ENCODE measurements at places on chromosomes 16 and 17.

- DNase-seq = no peak
These were observed 280.4 kb downstream of the CDH11 start for GRCh38 chr16:64841482-64841881.

DNA sequence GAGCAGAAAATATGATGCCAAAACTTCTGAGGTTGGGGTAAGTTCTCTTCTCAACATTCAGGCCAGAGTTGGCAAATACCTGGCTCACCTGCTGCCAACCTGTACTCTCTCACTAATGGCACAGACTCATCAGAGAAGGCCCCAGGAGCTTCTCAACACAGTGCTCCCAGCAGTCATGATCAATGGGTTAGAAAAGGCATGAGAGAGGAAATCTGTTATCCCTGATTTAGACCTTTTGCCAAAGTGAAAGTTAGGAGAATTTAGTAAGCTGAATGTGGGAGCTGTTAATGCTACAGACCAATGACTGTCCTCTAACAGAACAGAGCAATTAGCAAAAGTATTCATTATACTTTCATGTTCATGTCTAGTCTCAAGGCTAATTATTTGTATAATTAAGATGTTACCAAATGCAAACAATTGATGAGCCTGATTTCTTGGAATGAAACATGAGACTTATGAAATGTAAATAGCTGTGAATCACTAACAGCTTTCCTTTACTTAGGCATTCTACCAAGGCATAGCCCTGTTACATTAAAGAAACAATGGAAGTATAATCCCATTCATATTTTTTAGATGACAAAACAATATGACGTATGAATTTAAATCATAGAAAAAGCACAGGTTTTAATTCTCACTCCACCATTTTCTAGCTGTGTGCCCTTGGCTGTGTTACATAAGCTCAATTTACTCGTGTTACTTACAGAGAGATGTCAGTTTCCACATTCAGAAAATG, 68.7 kb upstream of the MARCHF10 start:
- no peak for DNase-seq

DNA sequence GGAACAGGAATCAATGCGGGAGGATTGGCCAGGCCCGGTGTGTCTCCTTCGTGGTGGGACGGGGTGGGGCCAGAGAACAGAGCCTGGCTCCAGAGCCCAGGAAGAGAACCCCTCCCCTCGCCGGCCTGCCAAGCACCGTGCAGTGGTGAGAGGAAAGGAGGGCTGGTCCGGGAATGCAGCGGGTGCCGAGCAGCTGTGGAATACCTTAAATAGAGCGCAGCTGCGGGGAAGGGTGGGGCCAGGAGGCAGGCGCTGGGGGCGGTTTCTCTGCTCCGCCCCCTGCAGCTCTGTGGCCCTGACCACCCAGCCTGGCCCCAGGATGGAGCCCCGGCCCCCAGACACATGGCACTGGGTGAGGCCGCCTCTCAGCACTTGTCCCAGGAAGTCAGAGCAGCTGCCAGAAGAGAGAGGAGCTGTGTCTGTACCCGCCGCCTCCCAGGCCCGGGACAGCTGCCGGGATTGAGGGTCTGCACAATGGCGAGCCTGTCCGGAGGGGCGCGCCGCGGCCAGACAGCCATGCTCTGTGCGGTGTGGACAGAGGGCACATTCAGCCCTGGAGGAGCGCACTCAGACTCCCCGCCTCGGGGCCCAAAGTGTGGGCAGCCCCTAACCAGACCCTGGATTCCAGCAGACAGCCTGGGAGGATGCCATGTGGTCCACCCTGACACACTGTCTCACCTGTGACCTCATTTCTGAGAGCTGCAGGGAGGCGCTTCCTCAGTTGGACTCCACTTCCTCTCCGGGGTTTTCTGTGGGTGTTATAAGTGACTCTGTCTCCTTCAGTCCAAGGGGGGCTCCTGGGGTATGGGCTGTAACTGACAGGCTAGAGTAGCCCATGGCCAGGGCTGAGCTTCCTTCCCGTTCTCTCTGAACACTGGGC, 268.8 kb downstream of the SEC14L1 start:
- no peak for DNase-seq

- DNase-seq = no peak
These were observed 426.3 kb downstream of the SLC39A11 start for GRCh38 chr17:72665852-72666851.

- no peak for DNase-seq
These were observed 1.3 kb downstream of the GUCY2D start for GRCh38 chr17:8003594-8004181.

DNA sequence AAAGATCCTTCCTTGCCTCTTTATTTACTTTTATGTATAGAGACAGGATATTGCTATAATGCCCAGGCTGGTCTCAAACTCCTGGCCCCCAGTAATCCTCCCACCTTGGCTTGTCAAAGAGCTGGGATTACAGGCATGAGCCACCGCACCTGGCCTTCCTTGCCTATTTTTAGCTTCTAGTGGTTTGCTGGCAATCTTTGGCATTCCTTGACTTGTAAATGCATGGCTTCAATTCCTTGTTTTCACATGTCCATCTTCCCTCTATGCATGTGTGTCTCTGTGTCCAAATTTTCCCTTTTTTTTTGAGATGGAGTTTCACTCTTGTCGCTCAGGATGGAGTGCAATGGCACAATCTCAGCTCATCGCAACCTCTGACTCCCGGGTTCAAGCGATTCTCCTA, 22.5 kb downstream of the HEXIM2 start:
- DNase-seq = no peak

GRCh38 chr17:65324611-65325342, 187.6 kb downstream of the RGS9 start:
- DNase-seq = no peak

DNA sequence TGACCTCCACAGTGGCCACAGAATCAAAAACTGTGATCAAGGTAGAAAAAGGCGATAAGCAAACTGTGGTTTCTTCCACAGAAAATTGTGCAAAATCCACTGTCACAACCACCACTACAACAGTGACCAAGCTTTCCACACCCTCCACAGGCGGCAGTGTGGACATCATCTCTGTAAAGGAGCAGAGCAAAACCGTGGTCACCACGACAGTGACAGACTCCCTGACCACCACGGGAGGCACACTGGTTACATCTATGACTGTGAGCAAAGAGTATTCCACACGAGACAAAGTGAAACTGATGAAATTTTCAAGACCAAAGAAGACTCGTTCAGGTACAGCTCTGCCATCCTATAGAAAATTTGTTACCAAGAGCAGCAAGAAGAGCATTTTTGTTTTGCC, 83.6 kb downstream of the C17orf58 start:
- DNase-seq = no peak

- DNase-seq = no peak
These were observed 132.4 kb downstream of the MAF start for GRCh38 chr16:79468121-79468552.

DNA sequence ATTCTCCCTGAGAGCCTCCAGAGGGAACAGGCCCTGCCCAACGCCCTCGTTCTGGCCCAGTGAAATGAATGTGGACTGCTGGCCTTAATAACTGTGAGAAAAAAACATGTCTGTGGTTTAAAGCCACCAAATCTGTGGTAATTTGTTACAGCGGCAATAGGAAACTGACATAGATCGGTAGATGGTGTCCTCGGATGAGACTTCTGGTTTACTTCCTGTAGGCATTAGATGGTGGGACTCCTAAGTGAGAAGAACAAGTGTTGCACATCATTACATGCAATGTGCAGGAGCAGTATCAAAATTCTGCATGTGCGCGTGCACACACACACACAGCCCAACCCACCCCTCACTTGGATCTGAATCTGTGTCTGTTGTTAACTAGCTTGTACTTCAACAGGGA, 42.0 kb downstream of the CDK5R1 start:
- no peak for DNase-seq

DNA sequence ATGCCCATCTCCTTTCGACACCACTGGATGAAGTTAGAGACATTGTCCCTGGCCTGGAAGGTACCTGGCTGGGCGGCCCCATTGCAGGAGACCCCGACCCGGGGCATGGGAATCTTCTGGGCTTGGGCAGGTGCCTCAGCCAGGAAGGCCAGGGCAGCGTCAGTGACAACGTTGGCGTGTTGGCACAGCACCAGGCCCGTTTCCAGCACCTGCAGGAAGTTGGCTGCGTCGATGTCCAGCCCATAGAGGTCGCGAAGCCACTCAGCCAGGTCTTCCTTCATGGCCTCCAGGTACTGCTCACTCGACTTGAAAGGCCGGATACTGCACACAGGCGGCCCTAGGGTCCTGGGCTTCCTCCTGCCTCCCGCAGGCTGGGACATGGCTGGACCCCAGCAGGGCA, 568 bp downstream of the GAS2L2 start:
- DNase-seq = no peak

- no peak for DNase-seq
These were observed 77.0 kb downstream of the CYTH1 start for GRCh38 chr17:78705071-78705470.

- DNase-seq = no peak
These were observed 2.8 kb downstream of the FN3K start for GRCh38 chr17:82737967-82738877.

DNA sequence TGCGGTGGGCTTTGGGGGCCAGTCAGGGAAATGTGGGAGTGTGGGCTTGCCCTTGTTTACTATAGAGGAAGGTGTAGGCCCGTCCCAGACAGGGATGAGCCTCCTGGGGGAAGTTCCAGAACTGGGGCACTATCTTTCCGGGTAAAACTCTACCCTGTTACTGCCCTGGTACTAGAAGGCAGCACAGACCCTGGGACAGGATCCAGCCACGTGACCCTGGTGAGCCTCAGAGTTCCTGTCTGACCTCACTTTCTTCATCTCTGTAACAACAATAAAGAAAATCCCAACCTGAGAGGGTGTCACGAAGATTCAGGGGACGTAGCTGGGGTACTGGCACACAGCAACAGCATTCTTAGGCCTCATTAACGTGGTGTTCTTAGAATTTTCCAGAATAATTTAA, 239.6 kb upstream of the FOXF1 start:
- no peak for DNase-seq

DNA sequence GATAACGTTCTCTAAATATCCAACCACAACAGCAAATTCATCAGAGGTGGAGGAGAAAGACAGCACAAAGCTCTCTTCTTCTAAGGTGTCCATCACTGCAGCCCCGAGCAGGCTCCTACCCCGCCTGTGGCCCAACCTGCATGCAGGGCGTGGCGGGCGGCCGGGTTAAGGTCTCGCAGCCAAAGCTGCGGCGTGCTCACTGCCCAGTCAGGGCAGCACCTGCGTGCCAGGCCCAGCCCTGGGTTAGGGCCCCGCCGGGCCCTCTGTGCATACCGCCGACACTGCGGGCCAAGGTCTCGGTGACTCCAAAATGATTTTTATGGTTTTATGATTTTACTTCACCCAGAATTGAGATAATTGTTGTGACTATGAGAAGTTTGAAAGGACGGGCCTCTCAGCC, 57.8 kb downstream of the FOXK2 start:
- DNase-seq = no peak

GRCh38 chr17:74037320-74037719, 166.2 kb upstream of the RPL38 start:
- DNase-seq = no peak

GRCh38 chr17:68302066-68302564, 10.8 kb downstream of the ARSG start:
- no peak for DNase-seq

GRCh38 chr16:29662000-29662728, 883 bp upstream of the SPN start:
- no peak for DNase-seq

- DNase-seq = no peak
These were observed 54.0 kb downstream of the DYNLRB2 start for GRCh38 chr16:80594756-80595155.

DNA sequence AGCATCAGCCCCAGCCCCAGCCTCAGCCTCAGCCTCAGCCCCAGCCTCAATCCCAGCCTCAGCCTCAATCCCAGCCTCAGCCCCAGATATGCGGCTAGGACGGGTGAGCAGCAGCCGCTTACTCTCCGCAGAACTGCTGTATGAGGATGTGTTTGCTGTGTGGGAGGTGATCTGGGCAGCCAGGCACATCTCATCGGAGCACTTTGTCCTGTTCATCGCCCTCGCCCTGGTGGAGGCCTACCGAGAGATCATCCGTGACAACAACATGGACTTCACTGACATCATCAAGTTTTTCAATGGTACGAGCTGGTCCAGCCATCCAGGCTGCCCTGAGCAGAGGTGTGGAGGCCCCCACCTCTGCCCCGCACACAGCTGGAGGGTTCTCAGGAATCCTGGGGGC, 22.0 kb downstream of the MNT start:
- no peak for DNase-seq

DNA sequence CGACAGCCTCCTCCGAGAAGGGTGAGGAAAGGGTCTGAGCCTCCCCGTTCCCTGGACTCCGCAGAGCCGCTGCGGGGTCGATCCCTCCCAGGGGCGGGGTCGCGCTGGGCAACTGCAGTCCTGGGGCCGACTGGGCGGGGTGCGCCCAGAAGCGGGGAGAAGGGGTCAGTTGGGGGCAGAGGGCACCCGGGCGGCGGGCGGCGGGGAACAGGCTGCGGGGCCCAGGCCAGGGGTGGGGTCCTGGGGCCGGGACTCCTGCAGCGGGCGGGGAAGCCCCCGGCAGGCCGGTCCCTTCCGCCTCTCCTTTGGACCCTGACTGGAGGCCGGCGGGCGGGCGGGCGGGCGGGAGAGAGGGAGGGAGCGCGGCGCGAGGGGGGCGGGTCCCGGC, 352 bp downstream of the GGNBP2 start:
- DNase-seq = no peak

DNA sequence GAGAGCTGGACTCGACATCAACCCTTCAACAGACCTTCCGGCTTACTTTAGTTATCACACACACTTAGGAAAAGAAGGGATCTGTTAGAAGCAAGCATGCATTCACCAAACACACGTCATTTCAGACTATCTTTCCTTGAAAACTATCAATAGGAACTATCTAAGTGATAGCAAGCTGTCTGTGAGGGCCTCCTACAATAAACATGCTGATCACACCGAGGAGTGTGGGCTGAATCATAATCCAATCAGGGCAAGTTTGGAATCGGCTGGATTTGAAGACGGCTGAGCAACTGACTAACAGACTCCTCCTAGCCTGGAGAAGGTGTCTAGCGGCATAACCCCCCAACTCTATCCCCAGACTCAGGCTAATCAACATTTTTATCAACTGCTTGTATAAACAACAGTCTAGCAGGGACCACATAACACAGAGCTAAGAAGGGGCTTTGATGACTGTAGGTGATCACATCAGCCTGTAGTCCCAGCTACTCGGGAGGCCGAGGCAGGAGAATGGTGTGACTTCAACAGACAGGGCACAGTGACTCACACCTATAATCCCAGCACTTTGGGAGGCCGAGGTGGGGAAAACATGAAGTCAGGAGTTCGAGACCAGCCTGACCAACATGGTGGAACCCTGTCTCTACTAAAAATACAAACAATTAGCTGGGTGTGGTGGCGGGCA, 14.1 kb downstream of the NXN start:
- DNase-seq = no peak

- DNase-seq = no peak
These were observed 18.0 kb downstream of the CCR7 start for GRCh38 chr17:40547079-40547784.
